ENCODE measurements at places on chromosomes 2 and 18.

DNA sequence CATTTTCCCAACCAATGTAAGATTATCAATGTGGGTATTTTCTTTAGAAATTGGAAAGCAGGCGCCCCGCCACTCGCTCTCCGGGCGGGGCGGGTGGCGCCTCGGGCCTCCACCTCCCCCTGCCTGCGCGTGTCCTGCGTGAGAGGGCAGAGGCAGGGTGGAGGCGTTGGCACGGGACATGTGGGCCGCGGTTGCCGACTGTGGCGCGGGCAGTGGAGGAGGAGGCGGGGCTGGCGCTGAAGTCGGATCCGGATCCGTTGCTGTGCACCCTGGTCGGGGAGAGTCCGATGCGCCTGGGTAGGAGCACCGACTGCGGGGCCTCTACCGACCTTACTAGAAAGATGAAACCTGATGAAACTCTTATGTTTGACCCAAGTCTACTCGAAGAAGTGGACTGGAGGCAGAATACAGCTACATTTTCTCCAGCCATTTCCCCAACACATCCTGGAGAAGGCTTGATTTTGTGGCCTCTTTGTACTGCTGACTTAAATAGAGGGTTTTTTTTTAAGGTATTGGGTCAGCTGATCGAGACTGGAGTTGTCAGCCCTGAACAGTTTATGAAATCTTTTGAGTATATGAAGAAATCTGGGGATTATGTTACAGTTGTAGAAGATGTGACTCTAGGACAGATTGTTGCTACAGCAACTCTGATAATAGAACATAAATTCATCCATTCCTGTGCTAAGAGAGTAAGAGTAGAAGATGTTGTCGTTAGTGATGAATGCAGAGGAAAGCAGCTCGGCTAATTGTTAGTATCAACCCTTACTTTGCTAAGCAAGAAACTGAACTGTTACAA lies 37.9 kb downstream of the PMS1 start:
- no peak for DNase-seq

DNA sequence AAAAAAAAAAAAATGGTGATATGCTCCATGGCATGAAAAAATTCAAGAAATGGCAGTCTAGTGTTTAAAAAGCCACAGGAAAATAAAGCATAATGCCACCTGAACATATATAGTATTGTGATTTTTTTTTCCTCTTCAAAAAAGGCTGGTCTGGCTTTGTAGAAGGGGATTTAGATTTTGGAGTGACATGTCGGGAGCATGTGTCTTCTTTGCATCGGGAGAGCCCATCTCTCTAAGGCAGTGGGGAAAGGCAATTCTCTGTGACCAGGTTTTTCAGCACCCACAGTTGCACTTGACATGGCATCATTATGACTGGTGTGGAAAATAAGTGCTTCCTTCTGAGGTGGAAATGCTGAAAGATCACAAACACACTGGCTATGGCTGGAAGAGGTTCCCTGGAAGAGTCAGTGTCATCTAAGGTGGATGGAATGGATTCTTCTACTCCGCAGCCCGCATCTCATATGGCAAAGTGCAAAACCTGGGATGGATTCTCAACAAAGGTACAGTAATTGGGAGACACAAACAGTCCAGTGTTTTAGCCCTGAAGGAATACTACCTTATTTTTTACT lies 172.5 kb downstream of the AGAP1 start:
- no peak for DNase-seq

- no peak for DNase-seq
These were observed 194.2 kb downstream of the ACKR3 start for GRCh38 chr2:236763857-236764256.

GRCh38 chr18:13539050-13539449 lies 187.3 kb downstream of the FAM210A start:
- no peak for DNase-seq

GRCh38 chr2:200079356-200079755 lies 124.0 kb downstream of the MAIP1 start:
- no peak for DNase-seq

GRCh38 chr18:34595690-34596089 lies 114.4 kb upstream of the DTNA start:
- no peak for DNase-seq

DNA sequence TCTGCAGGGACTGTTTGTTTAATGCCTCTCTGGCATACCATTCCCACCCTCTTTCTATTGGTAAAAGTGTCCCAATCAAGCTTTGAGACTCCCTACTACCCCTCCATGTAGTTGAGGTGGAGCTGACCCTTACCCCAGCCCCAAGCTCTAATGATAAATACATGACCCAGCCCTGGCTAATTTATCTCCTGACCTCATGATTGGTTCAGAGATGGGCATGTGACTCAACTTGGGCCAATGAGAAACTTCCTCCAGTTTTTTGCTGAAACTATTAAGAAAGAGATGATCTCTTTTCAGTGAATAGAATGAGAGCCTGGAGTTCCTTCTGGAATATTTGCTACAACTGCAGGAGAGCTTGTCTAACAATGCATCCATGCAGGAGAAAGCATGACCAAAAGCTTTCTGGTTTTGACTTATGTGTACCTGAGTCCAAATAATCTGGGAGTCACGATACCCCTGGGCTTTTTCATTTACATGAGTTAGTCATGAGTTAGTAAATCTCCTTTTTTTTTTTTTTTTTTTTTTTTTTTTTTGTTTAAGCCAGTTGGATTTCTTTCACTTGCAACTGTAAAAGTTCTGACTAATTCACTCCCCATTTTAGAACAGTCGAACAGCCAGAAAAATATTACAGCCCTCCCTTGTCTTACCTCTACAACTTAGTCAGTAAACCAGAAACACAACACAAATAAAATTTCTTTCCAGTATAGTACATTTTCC lies 66.5 kb upstream of the TLK1 start:
- DNase-seq = no peak

DNA sequence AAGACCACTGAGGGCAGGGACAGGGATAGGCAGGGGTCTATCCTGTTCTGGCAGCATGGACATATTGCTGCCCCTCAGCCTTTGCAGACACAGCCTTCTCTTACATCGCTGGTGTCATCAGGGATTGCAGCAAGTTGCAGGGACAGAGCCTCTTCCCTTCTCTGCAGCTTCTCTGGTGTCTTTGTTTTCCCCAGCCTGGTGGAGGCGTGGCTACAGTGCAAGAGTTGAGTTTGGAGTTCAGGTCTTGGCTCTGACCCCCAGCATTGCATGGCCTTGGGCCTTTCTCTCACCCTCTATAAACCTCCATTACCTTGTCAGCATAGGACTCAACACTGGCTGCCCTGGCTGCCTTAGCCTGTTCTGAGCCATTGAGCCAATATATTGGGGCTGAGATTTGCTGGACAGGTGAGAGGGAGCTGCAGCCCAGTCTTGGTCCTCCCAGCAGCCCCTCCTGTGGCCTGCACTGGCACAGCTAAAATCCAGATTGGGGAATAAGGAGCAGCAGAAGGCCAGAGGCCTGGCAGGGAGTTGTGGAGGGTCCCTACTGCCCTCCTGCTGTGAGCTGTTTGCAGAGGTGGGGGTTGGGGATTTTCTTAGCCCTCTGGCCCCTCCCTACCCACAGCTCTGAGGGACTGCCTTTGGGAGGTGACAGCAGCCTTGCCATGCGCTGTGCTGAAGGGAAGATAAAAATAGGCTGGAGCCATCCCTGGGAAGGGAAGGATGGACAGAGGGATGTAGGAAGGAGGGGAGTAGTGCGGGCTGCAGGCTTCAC lies 22.8 kb downstream of the EHD3 start:
- no peak for DNase-seq

- no peak for DNase-seq
These were observed 143.4 kb downstream of the NCKAP5 start for GRCh38 chr2:133424876-133425275.

- DNase-seq = no peak
These were observed 62.3 kb upstream of the MGAT4A start for GRCh38 chr2:98793275-98793674.

GRCh38 chr2:185625604-185626003 lies 113.0 kb upstream of the FSIP2 start:
- DNase-seq = no peak

DNA sequence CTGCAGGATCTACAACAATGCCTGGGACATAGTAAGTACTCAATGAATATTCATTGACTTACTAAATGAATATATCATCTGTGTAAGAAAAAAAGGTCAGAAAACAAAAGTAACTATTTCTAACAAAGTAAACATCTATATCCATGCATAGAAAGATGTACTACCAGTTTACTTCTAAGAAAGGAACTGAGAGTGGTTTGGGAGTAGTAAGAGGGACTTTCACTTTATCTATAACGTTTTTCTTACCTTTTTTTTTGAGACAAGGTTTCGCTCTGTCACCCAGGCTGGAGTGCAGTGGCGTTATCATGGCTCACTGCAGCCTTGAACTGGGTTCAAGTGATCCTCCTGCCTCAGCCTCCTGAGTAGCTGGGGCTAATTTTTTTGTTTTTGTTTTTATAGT lies 25.7 kb downstream of the DHX57 start:
- no peak for DNase-seq

DNA sequence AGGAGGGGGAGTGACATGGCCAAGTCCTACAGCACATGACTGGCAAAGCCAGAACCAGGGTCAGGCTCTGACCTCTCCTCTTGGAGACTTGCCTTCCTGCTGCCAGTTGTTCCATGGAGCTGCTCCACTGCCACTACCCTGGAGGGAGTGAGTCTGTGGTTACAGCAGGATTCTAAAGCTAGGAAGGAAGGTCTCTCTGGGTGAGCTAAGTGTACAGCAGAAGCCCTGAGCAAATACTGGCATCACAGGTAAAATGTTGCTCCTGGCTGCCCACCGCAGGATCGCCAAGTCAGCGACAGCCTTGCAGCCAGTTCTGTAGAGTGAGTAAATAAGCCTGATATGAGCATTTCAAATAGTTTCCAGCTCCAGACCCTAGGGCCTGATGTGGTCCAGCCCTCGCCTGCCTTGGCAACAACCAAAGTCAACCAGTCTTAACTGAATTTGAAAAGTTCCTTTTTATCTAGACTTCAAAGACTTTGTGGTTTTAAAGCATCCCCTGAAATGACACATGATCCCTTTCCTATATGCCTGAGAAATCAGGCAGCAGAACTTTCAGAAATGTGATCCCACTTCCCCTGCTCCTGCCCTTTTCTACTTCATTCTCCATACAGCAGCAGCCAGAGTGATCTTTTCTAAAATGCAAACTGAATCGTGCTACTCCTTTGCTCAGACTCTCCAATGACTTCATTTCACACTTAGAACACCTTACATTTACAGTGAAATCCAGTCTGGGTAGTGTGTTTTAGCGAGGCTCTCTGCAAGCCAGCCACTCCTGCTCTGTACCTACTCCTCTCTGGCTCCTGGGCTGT lies 114.3 kb downstream of the MGAT5 start:
- no peak for DNase-seq

DNA sequence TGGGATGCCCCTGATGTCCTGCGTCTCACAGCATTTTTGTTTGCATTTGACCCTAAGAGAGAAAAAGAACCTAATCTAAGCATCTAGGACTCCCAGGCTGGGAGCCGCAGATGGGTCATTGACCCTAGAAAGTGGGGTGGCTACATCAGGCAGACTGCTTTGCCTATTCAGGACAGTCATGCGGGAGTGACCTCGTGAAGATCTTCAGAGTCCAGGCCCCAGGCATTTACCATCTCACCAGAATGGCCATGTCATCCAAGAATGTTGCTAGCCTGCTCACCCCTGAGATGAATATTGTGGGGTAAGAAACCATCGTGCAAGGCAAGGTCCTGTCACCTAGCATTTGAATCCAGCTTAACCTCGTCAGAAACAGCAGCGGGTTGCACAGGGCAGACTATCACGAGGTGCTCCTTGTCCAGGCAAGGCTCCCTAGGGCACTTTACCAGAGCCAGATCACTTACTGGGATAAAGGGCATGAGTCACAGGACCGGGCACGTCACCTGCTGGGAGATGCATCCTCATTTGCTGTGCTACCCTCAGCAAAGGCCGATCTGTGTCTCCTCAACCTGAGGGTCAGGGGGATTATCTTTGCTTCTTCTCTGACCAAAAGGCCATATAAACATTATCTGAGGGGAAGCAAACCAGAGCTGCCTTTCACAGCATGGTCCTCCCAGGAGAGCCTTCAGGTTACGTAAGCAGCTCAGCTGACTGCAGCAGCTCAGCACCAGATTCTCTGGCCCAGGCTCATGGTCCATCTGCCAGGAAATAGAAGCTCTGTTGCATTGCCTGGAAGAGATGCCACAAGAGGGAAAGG lies 162.3 kb downstream of the ACKR3 start:
- DNase-seq = no peak

DNA sequence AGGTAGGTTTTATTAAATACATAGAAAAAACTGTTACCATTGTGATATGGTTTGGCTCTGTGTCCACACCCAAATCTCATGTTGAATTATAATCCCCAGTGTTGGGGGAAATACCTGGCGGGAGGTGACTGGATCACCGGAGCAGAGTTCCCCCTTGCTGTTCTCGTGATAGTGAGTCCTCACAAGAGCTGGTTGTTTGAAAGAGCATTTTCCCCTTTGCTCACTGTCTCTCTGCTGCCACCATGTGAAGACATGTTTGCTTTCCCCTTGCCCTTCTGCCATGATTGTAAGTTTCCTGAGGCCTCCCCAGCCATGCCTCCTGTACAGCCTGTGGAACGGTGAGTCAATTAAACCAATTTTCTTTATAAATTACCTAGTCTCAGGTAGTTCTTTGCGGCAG lies 352.7 kb upstream of the SLC39A10 start:
- no peak for DNase-seq

DNA sequence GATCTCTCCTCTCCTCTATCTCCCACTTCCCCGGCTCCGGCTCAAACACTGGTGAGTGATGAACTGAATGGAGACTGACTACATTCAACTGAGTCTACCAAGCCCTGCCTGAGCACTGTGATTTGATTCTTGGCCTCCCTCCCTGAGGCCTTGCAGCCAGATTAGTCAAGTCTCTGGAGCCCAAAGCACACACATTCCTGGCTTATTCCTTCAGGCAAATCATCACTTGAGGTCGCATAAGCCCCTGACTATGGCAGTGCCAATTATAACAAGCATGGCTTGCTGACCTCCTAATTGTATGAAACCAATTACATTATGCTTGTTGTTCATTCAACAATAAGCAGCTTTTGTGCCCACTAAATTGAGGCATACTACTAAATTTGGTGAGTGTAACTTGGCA lies 34.6 kb downstream of the EFEMP1 start:
- DNase-seq = no peak

DNA sequence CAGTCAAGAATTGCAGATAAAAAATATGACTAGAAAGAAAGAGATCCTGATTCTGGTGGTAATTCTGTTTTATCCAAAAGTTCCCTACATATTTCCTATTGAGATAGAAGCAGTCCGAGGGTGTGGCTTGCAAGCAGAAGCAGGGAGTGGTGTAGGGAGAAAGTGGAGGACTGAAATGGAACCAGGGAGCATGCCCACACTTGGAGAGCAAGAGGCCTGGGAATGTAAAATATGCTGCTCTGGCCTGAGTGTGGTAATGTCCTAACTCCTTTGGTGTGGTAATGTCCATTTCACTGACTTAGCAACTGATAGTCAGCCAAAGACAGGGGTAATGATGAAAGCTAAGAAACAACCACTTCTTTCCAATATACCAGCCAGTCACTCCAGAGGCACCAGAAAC lies 30.1 kb upstream of the FMNL2 start:
- no peak for DNase-seq
